ENCODE measurements at places on chromosomes 3 and 15. TPM values are rescaled to one million over a fixed set of nuclear protein-coding genes. Genes with fewer than 3 reads are reported as not detected.

- no peak for DNase-seq
- H3K27ac ChIP-seq: no peak overlapping the region
- no peaks in the 10 kb centered on the region for H3K36me3 ChIP-seq
- no peak overlapping the region for H3K4me3 ChIP-seq
- peaks cover 1% of the 10 kb centered on the region for H3K4me1 ChIP-seq
These were observed 18.3 kb downstream of the PODXL2 start for GRCh38 chr3:127647166-127647844.

- peak overlapping the region; percentile 63 for H3K27ac ChIP-seq
- H3K4me3 ChIP-seq: no peak overlapping the region
- peaks cover 12% of the 10 kb centered on the region for H3K4me1 ChIP-seq
- no peaks in the 10 kb centered on the region for H3K36me3 ChIP-seq
- DNase-seq: peak; percentile 78
- no peaks in the 10 kb centered on the region for H3K27me3 ChIP-seq
These were observed 42.9 kb upstream of the ZNF710 start for GRCh38 chr15:89958107-89958805.

DNA sequence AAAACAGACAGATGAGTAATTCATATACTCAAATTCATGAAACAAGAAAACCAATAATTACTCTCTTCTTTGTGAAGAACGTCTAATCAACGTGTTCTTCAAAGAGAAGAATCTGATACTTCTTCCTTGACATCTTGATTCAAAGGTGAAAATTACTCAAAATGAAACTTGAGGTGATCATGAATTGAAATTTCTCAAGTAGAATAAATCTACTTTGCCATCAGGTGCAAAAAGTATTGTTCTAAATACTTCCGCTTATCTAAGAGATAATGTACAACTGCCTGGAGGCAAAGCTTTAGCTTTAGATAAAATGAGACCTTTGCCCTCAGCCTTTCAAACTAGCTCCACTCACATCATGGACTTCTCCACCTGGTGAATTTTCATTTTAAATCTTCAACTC is 13.9 kb upstream of the XXYLT1 start:
- H3K4me1 ChIP-seq: peaks cover 9% of the 10 kb centered on the region
- no peak overlapping the region for H3K4me3 ChIP-seq
- peaks cover 51% of the 10 kb centered on the region for H3K36me3 ChIP-seq
- H3K27ac ChIP-seq: no peak overlapping the region
- no peaks in the 10 kb centered on the region for H3K27me3 ChIP-seq
- DNase-seq: no peak

The ZNF620 gene
- total RNA-seq: 1.7 TPM

- no peak overlapping the region for H3K27ac ChIP-seq
- peaks cover 10% of the 10 kb centered on the region for H3K36me3 ChIP-seq
- peaks cover 33% of the 10 kb centered on the region for H3K4me1 ChIP-seq
These were observed 75.3 kb downstream of the NCEH1 start for GRCh38 chr3:172635588-172635987.

The TMEM89 gene
- total RNA-seq: not detected

GRCh38 chr3:78026318-78026828 is 986.5 kb downstream of the ROBO2 start:
- no peak overlapping the region for H3K4me3 ChIP-seq
- H3K27ac ChIP-seq: no peak overlapping the region
- no peak for DNase-seq
- H3K36me3 ChIP-seq: no peaks in the 10 kb centered on the region
- H3K4me1 ChIP-seq: peaks cover 4% of the 10 kb centered on the region

DNA sequence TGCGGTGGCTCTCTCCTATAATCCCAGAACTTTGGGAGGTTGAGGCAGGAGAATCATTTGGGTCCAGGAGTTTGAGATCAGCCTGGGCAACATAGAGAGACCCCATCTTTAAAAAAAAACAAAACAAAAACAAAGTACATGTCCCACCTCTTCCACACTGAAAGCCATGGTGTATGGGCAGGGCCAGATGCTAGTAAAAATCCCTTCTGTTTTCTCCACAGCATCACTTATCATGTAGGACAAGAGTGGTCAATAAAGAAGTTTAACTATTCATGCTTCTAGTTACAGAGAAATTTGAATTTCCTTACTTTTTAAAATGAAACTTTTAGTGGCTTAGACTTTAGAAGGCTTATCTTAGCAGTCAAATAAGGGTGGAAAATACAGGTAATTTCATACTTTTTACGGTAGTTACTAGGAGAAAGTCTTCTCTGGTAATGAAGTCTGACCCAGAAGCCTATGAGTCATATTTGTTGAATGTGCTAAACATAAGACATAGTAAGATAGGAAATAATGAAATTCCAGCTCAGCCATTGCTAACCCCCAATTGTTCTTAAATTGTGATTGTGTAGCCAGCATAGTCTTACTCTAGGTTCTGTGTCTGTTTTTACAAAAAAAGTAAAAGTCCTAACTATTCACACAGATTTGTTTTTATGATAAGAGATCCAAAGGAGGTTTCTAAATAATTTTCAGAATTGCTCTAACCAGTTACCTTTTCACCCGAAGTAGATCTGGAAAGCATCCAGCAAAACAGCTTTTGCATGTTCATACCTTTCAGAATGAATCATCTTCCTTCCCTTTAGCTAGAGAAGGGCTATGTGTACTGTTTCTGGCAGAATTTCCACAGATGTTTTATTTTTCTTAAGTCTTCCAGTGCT is 16.4 kb upstream of the ZNF609 start:
- no peak overlapping the region for H3K4me3 ChIP-seq
- H3K4me1 ChIP-seq: peaks cover 13% of the 10 kb centered on the region
- no peaks in the 10 kb centered on the region for H3K27me3 ChIP-seq

The GOLGA8S gene
- total RNA-seq: not detected

The CHDH gene
- 11.5 TPM for total RNA-seq

DNA sequence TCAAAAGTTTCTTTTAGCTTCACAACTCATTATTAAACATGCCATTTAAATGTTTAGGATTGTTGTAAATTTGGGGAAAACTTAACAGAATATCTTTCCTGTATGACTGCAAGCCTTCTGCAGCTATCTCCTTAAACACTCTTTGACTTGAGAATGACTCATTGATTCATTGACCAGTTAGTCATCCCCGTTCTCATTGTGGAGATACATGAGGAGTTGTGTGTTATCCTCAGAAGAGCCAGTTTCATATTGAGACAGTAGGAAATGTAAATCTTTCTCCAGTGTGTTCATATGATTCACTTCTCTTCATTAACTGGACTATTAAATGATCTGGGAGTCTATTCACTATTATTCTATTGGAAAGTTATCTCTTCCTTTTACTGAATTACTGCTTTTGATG is 83.0 kb downstream of the CRYGS start:
- H3K4me1 ChIP-seq: no peaks in the 10 kb centered on the region
- no peaks in the 10 kb centered on the region for H3K36me3 ChIP-seq
- H3K27ac ChIP-seq: no peak overlapping the region
- H3K4me3 ChIP-seq: no peak overlapping the region

- peaks cover 38% of the 10 kb centered on the region for H3K36me3 ChIP-seq
- no peak for DNase-seq
- H3K4me3 ChIP-seq: no peak overlapping the region
- peaks cover 35% of the 10 kb centered on the region for H3K4me1 ChIP-seq
- peak overlapping the region; percentile 66 for H3K27ac ChIP-seq
These were observed 24.4 kb downstream of the PTPN23 start for GRCh38 chr3:47404955-47405790.

The SLC12A8 gene
- total RNA-seq: 2.5 TPM

GRCh38 chr3:131636266-131636775 is 133.6 kb upstream of the MRPL3 start:
- H3K27me3 ChIP-seq: no peaks in the 10 kb centered on the region
- H3K27ac ChIP-seq: no peak overlapping the region
- no peak for DNase-seq
- H3K36me3 ChIP-seq: no peaks in the 10 kb centered on the region
- H3K4me3 ChIP-seq: no peak overlapping the region

The FETUB gene
- total RNA-seq: 14.4 TPM

- H3K27ac ChIP-seq: peak overlapping the region; percentile 83
- peak; percentile 72 for DNase-seq
- no peaks in the 10 kb centered on the region for H3K36me3 ChIP-seq
- H3K27me3 ChIP-seq: no peaks in the 10 kb centered on the region
- peak overlapping the region; percentile 84 for H3K4me3 ChIP-seq
These were observed 655 bp downstream of the CYFIP1 start for GRCh38 chr15:22979238-22980188.

DNA sequence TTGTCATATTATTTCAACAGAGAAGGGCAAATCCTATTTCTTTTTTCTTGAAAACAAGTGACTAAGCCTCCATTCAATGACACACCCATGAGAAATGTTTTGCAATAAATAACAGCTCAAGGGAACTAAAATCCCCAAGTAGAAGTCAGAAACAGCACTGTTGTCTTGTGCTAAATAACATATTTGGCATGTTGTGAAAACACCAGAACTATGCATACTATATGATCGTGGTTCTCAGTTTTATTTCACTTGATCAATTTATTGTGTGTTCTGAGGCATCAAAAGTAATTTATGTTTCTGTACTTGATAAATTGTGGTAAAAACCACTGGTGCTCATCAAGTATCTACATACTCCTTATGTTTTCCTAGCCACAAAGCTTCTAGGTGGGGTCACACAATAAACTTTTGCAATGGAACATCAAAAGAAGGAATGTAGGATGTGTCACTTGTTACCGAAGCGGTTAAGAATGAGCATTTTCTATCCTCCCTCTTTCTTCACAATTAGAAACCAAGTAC is 691.7 kb upstream of the CBLB start:
- no peaks in the 10 kb centered on the region for H3K36me3 ChIP-seq
- H3K4me1 ChIP-seq: peaks cover 6% of the 10 kb centered on the region
- no peak overlapping the region for H3K4me3 ChIP-seq
- H3K27ac ChIP-seq: peak overlapping the region; percentile 68
- no peaks in the 10 kb centered on the region for H3K27me3 ChIP-seq

DNA sequence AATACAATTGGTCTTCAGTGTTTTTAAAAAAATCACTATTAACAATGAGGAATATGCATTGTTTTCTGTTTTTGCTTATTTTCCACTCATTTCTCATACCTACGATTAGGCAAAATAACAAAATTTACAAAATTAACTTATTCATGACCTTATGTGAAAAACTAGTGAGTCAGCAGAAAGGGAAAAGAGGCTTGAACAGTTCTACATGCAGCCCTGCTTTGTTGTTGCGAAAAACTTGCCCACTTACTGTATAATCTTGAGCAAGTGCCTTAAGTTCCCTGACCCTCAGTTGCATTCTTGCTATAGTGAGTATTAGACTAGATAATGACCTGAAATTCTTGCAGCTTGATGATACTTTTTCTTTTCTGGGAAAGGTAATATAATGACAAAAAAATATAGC is 551.1 kb upstream of the BCHE start:
- no peak overlapping the region for H3K4me3 ChIP-seq
- H3K27me3 ChIP-seq: no peaks in the 10 kb centered on the region
- H3K27ac ChIP-seq: no peak overlapping the region
- no peak for DNase-seq

- H3K27me3 ChIP-seq: no peaks in the 10 kb centered on the region
- no peak overlapping the region for H3K4me3 ChIP-seq
- DNase-seq: no peak
These were observed 245.2 kb downstream of the IL20RB start for GRCh38 chr3:137202941-137203340.

GRCh38 chr3:5245927-5246326 is 58.4 kb downstream of the EDEM1 start:
- H3K27me3 ChIP-seq: no peaks in the 10 kb centered on the region
- H3K4me1 ChIP-seq: peaks cover 5% of the 10 kb centered on the region
- H3K27ac ChIP-seq: no peak overlapping the region
- no peaks in the 10 kb centered on the region for H3K36me3 ChIP-seq

The MLF1 gene
- 12.9 TPM for total RNA-seq

DNA sequence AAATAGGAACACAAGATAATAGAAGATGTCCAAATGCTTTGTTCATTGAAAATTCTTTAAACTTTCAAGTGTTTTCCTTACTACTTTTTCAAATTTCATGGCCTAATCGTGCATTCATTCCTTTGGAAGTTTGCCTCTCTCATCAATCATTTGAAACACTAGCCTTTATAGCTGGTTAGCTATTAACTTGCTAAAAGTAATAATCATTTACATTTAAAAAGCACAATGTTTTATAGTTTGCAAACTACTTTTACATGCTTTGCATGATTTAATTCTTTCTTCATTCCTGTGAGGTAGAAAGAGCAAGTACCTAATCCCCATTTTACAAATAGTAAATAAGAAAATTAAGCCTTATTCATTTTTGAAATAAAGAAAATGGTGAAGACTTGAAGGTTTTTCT is 137.4 kb upstream of the SLC7A14 start:
- H3K27me3 ChIP-seq: no peaks in the 10 kb centered on the region
- no peaks in the 10 kb centered on the region for H3K36me3 ChIP-seq
- no peak overlapping the region for H3K4me3 ChIP-seq
- no peak overlapping the region for H3K27ac ChIP-seq
- no peak for DNase-seq

The AP3S2 gene
- 15.5 TPM for total RNA-seq

DNA sequence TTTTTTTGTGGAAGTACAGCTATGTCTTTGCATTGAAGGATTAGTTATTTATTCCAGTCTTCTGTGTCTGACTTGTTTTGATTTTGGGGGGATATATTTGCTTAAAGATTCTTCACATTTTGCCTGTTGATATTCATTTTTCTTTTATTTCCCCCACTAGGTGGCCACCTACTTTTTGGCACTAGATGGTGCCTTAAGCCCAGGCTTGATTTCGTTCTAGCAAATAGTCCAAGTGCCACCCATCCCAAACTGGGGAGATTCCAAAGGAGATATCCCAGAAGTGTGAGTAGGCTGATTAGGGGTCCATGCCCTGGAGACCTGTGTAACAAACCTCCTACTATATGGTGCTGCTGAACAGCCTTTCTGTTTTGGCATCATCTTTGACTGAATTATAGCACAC is 80.0 kb upstream of the SPATA16 start:
- no peaks in the 10 kb centered on the region for H3K4me1 ChIP-seq
- no peak for DNase-seq
- H3K4me3 ChIP-seq: no peak overlapping the region
- no peaks in the 10 kb centered on the region for H3K27me3 ChIP-seq
- no peaks in the 10 kb centered on the region for H3K36me3 ChIP-seq
- no peak overlapping the region for H3K27ac ChIP-seq

GRCh38 chr15:75076277-75076676 is 52.9 kb downstream of the PPCDC start:
- H3K27ac ChIP-seq: no peak overlapping the region
- no peak for DNase-seq
- H3K27me3 ChIP-seq: no peaks in the 10 kb centered on the region
- no peaks in the 10 kb centered on the region for H3K36me3 ChIP-seq
- no peaks in the 10 kb centered on the region for H3K4me1 ChIP-seq
- H3K4me3 ChIP-seq: no peak overlapping the region

DNA sequence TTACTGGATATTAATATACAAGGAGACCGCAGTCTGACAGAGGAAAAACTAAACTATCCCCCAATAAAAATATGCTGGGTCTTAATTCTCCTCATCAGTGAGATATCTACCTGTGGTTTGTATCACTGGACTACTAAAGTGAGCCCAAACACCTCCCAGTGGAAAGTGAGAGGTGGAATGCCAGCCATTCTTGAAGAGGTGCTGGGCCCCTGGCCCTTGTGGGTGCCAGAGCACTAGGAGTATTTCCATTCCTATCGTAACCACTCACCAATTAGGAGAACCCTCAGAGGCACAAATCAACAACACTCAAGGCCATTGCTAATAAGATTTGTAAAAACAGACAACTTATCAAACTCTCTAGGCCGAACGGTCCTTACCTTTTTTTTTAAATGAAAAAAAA is 121.5 kb upstream of the TSPAN3 start:
- H3K36me3 ChIP-seq: no peaks in the 10 kb centered on the region
- H3K27ac ChIP-seq: no peak overlapping the region
- H3K4me3 ChIP-seq: no peak overlapping the region
- DNase-seq: no peak
- H3K4me1 ChIP-seq: peaks cover 19% of the 10 kb centered on the region
